WTC11 (cell line): ENCODE measurements at places on chromosomes 16 and 17.
A peak's percentile ranks its signal among the peaks of the same experiment; 100 is the strongest.

- no peak for DNase-seq
Measured at GRCh38 chr16:12543700-12544476, 259.8 kb downstream of the CPPED1 start.

- no peak for DNase-seq
Measured at GRCh38 chr16:8583199-8583598, 7.1 kb downstream of the TMEM114 start.

DNA sequence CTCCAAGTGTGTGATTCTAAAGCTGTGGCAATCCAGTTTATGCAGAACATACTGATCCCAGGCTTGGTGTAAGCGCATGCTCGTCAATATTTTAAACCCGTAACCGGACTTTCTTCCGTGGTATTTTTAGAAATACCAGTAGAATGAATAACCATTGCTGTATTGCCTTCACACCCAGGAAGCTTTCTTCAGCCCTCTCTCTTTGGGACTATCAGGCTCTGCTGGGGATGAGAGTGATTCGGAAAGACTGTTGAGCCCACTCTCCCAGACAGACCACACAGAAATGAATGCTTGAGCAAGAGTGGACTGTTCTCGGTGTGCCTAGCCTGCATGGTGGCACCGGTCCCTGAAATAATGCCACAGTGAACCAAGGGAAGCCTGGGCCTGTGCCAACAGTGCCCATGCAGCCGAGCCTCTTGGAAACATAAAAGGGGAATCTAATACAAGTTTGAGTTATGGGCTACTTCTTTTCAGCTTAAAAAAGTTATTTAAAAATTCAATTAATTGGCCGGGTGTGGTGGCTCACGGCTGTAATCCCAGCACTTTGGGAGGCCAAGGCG is 89.9 kb upstream of the ELAC2 start:
- no peak for DNase-seq

DNA sequence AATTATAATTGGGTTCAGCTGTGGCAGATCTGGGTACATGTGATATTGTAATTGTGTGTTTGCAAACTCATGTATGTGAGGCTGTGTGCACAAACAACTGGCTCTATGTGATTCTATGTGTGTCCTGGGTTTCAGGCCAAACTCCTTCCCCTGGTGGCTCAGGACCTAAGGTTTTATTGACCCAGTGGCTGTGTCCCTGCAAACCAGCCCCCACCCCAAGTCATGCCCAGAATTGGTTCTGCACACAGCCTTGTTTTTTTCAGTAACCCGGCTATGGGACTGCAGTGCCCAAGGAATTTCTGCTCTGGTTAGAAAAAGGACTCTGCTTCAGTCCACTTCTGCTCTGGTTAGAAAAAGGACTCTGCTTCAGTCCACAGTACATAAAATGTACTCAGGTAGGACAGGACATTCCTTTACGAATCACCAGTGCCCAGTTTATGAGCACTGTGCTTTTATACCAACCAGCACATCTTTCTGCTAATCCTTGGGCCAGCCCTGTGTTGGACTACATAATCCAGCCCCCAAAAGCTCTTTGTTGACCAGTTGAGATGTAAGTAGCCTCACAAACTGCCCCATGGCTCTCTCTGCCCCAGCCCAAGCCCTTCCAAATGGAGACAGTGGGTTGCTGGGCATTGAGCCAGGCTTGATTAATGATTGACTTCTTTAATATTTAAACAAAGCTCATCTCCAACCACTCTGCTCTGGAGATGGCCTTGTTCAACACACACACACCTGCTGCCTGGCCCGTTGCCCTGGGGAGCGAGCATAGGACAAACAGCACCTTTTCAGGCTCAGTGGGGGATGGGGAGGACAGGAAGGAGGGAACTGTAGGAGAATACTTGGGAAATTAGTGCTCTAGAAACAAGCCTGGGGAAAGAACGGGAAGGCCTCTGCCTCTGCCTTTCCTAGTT is 2.9 kb upstream of the KCNH6 start:
- no peak for DNase-seq

GRCh38 chr16:57331355-57331754 is 27.2 kb upstream of the CCL22 start:
- DNase-seq, result no peak

DNA sequence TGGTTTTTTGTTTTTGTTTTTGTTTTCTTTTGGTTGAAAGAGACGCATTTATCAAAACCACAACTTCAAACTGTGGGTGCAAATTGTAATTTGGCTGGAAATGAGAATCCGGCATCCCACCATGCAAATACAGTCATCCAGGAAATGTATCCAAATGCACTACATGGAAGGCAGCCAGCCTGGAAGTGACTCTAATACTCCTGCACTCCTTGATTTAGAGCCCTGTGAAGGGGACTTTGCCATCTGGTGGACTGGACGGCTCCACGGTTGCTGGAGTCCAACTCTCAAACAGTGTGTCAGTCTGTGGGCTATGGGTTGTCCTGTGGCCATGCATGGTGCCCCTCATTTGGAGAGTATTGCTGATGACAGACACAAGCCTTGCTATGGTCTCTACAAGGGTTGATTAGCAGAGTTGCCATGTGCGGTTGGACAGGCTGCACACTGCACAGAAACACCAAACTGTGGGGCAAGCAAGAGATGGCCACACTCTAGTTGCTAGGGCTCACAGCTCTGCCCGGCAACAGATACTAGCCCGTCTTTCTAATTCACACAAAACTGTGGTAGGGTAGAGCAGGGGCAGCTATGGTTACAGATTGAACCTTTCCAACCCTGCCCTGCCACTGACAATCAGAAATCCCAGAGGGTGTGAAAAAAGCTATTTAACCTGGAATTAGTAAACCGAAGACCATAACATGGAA is 62.4 kb downstream of the VAT1L start:
- no peak for DNase-seq

DNA sequence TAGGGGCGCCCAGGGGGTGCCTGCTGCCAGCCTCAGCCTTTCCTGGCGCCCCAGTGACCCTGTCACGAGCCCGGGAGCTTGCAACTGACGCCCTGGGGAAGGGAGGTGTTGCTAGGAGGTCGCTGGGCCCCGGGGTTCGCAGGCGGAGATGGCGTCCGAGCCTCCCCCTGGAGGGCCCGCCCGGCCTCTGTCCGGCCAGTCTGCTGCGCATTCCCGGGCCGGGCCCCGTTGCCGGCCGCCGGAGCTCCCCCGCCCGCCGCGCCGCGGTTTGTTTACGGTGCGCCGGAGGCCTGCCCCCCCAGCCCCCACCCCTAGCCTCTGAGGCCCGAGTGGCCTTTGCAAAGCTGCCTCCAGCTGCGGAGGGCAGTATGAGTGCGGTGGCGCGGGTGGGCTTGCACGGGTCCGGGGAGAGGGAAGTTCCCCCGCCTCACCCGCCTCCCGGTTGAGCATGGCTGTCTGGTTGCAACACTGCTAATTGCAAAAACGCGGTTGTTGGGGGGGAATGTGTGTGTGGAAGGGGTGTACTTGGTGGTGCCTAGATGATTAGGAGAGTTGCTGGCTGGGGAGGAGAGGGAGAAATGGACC is 514 bp downstream of the THRA start:
- peak; percentile 59 for DNase-seq

DNA sequence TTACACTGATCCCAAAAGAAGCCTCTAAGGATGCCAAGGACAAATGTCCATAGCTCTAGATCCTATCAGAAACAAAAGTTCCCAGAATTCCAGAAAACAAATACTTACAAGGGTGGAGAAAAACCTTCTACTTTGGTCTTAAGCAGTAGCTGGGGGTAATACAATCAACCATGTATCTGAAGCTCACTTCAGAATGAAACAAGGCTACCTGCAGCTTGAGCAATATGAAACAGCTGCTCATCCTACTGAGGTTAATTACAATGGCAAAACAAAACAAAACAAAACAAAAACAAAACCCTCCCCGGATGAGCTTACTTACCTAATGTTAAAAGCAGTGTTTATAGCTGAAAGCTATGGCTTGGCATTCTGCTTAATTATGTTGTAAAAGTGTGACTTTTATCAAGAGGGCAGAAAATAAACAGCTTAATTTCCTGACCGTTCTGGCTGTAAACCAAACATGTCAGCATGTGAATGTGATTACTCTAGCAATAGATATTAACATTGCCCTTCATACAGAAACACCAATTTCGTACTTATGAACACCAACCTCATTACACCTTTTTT is 10.5 kb downstream of the PDZD9 start:
- no peak for DNase-seq

DNA sequence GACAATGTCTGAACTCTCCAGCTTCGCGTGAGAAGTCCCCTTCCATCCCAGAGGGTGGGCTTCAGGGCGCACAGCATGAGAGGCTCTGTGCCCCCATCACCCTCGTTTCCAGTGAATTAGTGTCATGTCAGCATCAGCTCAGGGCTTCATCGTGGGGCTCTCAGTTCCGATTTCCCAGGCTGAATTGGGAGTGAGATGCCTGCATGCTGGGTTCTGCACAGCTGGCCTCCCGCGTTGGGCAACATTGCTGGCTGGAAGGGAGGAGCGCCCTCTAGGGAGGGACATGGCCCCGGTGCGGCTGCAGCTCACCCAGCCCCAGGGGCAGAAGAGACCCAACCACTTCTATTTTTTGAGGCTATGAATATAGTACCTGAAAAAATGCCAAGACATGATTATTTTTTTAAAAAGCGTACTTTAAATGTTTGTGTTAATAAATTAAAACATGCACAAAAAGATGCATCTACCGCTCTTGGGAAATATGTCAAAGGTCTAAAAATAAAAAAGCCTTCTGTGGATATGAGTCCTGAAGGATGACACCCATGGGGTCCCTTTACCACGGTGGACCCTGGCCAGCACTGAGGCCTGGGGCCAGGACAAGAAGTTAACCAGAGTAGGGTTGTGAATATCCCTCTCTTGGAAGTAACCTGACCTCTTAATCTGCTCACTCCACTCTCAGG is 10.5 kb upstream of the ITGAD start:
- peak; percentile 83 for DNase-seq

DNA sequence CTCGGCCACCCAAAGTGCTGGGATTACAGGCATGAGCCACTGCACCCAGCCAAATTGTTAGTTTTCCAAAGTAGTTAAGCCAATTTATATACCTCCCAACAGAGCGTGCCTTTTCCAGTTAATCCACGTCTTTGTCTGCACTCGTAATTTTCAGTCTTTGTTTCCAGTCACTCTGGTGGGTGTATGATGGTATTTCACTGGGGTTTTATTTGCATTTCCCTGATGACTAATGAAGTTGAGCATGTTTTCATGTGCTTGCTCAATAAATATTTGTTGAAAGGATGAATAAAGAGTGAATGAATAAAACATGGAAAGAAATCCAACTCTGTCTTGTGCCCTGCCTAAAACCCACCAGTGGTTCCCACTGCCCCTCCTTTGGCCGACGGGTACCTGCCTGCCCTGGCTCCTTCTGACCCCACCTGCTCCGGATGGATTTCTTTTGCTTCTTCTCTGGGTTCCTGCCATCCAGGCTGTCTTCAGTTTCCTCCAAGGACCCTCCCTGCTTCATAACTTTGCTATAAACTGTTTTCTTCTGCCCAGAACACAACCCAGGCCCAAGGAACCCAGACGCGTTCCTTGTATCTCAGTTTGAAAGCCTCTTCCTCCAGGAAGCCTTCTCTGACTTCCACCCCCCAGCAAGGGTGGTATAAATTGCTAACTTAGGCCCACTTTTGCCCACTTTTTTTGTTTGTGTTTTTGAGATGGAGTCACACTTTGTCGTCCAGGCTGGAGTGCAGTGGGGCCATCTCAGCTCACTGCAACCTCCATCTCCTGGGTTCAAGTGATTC is 3.0 kb upstream of the ABCC1 start:
- DNase-seq, result no peak

GRCh38 chr17:81240761-81241160 is 1.6 kb downstream of the NDUFAF8 start:
- no peak for DNase-seq

- no peak for DNase-seq
Measured at GRCh38 chr17:43644081-43644480, 17.6 kb downstream of the MEOX1 start.
